ENCODE measurements at places on chromosomes 13 and 19.

- DNase-seq = no peak
Observed at GRCh38 chr13:43848001-43848649, 31.4 kb downstream of the CCDC122 start.

- DNase-seq = no peak
Observed at GRCh38 chr19:57675881-57676280, 5.9 kb upstream of the ZNF551 start.

GRCh38 chr19:41549884-41550283, 26.1 kb upstream of the CEACAM21 start:
- DNase-seq = no peak

DNA sequence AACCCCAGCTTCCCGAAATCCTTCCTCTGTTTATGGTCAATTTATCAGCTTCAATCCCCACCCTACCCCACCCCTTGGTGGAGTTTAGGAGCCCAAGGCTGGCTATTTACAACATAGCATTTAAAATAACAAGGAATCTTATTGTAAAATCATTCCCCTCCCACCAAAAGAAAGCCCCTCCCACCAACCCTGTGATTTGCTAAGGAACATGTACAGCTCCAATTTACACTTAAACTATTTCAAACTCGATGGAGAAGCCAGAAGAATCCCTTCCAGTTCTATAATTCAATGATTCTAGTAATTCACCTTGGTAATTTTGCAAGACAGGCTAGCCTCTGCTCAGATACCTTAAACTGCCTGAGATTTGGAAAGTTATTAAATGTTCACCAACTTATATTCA, 3.0 kb downstream of the LATS2 start:
- DNase-seq = no peak

DNA sequence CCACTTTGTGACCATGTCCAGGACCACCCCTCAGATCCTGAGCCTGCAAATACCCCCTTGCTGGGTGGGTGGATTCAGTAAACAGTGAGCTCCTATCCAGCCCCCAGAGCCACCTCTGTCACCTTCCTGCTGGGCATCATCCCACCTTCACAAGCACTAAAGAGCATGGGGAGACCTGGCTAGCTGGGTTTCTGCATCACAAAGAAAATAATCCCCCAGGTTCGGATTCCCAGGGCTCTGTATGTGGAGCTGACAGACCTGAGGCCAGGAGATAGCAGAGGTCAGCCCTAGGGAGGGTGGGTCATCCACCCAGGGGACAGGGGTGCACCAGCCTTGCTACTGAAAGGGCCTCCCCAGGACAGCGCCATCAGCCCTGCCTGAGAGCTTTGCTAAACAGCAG, 7.7 kb upstream of the CEACAM7 start:
- no peak for DNase-seq

GRCh38 chr13:94384231-94384905, 95.1 kb downstream of the DCT start:
- no peak for DNase-seq

DNA sequence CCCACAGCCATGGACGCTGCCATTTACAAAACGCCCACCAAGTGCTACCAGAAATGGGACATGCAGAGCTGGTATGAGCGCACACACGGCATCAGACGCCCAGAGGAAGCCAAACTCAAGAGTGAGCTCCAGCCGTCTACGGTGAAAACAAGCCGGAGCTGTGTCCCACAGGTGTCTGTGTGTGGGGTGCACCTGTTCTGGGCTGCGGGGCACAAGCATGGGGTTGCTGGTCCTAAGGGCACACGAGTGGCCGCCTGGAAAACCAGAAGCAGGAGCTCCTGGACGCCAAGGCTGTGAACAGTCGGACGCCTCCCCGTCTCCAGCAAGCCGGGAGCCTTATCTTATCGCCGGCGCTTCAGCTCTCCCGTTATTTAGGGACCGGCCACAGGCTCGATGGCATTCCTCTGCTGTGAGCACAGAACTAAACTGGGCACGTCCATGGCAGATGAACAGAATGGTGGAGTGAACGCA, 1.3 kb downstream of the ADPRHL1 start:
- DNase-seq = no peak

GRCh38 chr13:113771709-113772331, 12.8 kb downstream of the TMEM255B start:
- no peak for DNase-seq

- DNase-seq = peak; percentile 48
Observed at GRCh38 chr13:19601749-19602725, 31.4 kb upstream of the MPHOSPH8 start.

- no peak for DNase-seq
Observed at GRCh38 chr13:111549464-111549863, 229.0 kb downstream of the TEX29 start.

GRCh38 chr13:29266756-29267733, 328.4 kb downstream of the SLC7A1 start:
- DNase-seq = no peak

DNA sequence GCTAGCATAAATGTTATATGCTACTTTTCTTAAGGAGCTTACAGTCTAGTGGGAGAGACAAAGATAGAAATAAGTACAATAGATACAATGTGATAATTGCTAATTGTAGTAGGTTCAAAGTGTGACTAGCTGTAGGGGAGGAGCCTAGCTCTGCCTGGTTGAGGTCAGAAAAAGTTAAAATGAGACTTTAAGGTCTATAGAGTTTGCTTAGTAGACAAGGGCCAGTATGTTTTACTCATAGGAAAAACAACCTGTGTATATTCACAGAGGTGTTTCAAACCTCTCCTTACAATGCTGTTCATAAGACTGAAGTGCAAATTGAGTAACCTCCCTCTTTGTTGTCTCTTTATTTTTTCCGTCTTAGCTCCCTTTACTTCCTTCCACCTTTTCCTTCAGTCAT, 56.1 kb downstream of the PDS5B start:
- DNase-seq = no peak

GRCh38 chr19:13699786-13700185, 64.5 kb upstream of the MRI1 start:
- DNase-seq = no peak

GRCh38 chr19:14943601-14944000, 2.3 kb downstream of the OR7C2 start:
- no peak for DNase-seq

- no peak for DNase-seq
Observed at GRCh38 chr19:11152318-11153062, 3.1 kb downstream of the SPC24 start.

DNA sequence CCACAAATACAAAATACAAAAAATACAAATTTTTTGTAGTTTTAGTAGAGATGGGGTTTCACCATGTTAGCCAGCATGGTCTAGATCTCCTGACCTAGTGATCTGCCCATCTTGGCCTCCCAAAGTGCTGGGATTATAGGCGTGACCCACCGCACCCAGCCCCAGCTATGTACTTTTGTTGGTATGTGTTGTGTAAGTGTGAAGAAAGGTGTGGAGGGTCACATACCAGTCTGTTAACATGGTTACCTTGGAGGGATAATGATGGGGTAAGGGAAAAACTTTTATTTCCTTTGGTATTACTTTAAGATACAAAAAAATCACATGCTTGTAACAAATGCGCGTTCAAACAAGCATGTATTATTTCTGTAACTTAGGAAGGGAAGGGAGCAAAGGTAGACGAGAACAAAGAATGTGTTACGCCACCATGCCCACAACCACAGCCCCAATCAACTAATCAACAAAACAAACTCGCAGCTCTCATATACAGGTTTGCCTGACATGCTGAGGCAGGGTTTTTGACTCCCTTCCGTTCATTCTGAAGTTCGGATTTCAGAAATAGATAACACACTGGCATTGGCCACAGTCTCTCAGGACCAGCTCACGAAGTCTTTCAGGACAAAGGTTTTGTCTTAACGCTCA, 13.5 kb upstream of the VWA8 start:
- DNase-seq = no peak

DNA sequence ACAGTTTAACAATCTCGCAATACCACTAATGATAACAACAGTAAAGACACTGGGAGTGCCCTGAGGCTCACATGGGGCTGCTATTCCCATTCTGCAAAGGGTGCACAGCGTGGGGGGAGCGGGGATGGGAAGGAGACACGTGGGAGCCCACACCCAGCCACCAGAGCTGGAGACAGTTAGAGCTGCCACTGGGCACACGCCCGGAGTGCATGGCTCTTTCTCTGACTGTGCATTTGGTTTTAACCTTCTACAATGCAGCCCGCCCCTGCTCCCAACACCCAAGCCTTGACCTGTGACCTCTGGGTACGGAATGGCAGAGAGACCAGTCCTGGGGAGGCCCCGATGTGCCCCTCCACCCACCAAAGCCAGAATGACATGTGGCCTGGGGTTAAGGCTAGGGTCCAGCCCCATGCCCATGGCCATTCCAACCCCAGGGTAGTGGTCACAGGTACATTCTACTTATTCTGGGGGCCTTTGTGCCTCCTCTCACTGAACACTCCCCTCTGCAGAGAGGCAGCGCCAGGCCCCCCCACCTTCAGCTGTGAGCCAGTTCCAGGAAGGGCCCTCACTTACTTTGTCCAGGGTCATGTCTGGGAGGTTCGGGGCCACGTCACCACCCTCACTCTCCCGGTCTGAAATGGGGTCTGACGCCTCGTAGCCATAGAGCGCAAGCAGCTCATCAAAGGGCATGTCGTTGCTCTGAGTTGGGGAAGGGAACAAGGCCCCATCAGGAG, 17.1 kb downstream of the MIER2 start:
- DNase-seq = no peak

- DNase-seq = no peak
Observed at GRCh38 chr13:77386880-77387606, 60.1 kb upstream of the MYCBP2 start.

- no peak for DNase-seq
Observed at GRCh38 chr19:34066007-34066643, 106.2 kb upstream of the LSM14A start.

DNA sequence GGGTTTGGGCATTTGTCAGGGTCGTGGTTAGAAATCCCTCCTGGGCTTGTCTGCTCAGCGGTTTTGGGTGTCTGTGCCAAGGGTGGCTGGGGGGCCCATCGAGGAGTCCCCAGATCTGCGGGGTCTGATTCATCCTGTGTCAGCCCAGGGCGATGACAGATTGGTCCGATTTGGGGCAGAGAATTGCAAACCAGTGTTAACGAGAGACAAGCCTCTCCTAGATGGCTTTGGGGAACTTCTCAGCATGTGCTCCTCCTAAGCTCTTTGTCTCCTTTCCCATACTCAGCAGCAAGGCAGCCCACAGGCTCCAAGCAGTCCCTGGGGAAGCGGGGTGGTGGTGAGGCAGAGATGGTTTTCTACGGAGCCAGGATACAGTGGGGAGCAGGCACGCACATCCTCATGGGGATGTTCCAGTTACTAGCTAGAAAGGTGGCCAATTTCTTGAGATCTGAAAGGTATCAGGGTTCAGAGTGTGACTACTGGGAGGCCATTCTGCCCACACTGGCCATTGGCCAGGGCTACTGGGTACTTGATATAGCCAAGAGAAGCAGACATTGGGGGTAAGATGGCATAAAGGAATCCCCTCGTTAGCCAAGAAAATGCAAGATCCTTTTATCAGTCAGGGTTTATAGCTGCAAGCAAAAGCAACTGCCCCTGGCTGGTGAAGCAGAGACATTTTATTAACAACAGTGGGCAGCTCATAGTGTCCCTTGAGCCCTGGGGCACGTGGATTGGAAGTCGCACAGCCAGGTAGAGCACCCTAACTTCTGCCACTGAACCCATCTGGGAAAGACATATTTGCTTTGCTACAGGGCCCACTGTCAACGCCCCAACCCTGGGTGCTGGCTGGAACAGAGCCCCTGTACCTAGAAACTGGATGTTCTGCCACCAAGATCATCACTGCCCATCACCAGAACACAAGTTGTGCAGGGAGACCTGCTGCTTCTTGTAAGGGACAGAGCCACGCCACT, 63.6 kb downstream of the RGCC start:
- DNase-seq = no peak

GRCh38 chr19:695352-695949, at the start of gene PRSS57:
PRSS57 (minus strand) TSS chr19:695452; CDS start chr19:695430, 22 bp downstream.
- no peak for DNase-seq

GRCh38 chr19:2517881-2518601, 42.1 kb downstream of the GADD45B start:
- DNase-seq = no peak

DNA sequence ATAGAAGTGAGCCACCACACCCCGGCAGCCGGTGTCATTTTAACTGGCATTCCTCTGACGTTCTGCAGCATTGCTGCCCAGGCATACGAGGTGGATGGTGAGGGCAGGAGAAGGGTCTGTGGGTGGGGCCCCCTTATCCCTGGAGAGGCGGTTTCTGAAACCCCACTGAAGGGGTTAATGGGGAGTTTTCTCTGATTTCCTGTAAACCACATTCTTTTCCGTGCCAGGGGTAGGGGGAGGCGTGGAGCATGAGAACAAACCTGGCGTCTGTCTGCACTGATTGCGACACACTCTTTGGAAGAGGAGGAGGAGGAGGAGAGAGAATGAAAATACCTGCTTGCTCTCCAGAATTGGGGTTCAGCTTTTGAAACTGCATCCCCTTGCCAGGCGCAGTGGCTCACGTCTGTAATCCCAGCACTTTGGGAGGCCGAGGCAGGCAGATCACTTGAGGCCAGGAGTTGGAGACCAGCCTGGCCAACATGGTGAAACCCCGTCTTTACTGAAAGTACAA, 2.7 kb upstream of the C3 start:
- no peak for DNase-seq

DNA sequence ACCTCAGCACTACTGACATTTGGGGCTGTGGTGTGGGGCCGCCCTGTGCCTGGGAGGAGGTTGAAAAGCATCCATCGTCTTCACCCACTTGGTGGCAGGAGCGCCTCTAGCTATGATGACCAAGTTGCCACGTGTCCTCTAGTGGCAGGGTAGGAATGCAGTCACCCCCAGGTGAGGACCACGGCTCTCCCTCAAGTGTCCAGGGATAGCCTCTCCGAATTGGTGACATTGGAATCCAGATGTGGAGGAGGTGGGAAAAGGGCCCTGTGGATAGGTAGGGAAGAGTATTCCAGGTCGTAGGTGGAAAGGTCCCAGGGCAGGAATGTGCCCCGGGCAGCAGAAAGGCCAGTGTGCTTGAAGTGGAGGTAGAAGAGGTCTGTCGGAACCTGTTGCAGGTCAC, 37.6 kb downstream of the ARHGEF18 start:
- DNase-seq = no peak

- DNase-seq = no peak
Observed at GRCh38 chr19:42191855-42192254, 25.6 kb downstream of the DEDD2 start.

DNA sequence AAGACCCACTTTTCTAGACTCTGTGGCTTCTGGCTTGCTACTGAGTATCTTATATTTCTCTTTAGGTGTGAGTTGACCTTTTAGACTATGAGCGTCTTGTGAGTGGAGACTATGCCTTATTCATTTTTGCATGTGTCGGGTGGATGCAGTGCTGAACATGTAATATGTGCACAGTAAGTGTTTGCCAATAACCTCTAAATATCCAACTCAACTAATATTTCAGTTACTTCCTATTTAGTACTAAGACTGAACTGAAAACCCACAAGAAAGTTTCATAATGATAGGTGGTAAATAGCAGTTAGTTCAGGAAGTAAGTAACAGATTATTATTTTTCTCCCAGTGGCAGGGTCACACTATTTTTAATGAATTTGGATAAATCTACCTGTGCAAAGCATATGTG, 269.3 kb downstream of the KCNRG start:
- DNase-seq = no peak

DNA sequence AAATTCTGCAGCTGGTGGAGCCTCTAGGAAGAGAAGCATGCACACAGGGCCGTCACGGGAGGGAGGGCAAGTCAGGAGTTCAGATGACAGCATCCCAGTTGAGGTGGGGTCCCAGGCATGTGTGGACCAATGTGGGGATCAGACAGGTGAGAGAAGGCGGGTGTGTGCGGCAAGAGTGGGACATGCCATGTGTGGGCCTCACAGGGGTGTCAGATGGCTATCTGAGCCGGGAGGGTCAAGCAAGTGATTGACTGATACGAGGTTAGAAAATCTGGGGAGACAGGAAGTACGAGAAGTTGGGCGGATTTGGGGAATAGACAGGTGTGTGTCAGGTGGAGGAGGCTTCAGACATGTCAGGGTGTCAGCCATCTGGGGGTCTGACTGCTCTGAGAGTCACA, 8.9 kb downstream of the RASGRP4 start:
- DNase-seq = no peak

Measured in HEK293T (cell line).